Esophagus squamous epithelium (tissue), 5 donors: ENCODE measurements at places on chromosomes 6 and 20. TPM values are rescaled to one million over a fixed set of nuclear protein-coding genes. Genes with fewer than 3 reads are reported as not detected.

DNA sequence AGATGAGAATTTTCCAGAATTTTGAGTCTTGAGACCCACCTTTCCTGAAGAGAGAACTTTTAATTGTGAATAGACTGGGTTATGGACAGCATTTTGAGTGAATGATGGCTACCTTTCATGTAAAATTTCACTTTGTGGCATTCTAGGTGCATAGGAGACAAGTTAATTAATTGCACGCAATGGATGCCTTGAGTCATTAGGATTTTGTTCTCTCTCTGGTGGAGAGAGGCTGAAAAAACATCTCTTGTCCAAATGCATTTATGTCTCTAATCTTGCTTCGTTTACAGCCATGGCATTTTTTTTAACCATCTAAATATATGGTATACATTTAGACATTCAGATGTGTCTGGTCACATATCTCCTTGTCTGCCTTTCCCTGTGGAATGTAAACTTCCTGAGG is 3.1 kb downstream of the RHAG start:
- DNase-seq: no peak

DNA sequence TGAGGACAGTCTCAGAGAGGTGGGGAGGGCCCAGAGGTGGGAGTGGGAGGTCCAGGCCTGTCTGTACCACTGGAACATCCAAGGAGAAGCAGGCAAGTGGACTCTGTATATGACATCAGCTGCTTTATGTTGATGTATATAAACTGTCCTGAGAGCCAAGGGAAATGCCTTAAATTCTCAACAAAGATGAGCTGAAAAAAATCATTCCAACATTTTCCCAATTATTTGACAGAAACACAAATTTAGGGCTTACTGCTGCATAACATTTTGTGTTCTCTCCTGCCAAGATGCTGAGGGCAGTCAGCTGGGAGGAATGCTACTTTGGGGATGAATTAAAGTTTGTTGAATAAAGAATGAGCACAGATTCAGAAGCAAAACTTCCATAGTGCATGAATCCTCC is 52.8 kb downstream of the FOXC1 start:
- DNase-seq: no peak

GRCh38 chr6:136922685-136923006 is 545 bp downstream of the SLC35D3 start:
- no peak for DNase-seq

DNA sequence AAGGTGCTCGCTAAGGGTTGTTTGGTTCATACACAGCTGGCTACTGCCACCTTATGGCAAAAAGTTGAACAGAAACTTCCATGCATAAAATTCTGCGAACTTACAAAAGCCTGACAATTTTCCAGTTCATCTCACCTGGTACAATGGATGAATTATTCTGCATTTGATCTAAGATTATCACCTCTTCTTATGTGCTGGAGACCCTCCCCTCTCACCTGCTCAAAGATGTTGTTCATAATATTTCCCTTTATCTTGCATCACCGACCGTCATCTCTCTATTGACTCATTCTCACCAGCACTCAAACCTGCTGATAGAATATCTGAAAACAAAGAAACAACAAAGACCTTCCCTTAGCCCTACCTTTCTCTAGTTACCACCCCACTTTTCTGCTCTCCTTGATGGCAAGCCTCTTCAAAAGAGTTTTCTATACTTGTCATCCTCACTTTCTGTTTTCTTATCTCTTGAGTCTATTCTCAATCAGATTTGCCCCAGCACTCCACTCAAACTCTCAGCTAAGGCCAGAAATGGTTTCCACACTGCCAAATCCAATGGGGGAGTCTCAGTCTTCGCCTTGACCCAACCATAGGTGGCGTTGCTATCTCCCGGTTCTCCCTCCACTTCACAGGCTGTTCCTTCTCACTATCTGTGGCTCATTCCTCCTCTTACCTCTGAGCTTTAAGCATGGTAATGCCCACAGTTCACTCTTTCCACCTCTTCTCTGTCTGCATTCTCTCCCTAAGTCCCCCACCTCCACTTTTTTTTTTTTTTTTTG is 25.8 kb downstream of the SNRNP48 start:
- no peak for DNase-seq

DNA sequence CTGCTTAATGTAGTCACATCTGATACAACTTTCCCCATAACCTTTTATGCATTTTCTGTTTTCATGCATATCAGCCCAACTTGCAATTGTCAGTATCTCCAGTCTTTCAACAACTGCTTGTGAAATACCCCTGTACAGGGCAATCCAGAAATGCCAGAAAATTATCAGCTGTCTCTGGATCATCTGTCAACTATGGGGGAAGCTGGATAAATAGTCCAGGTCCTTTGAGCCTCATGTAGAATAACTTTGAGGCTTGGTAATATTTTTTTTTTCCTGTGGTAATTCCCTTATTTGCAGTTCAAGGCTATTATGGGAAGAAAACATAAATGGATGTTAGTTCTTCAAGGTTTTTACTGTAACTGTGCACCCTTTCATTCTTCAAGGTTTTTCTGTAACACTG is 6.2 kb downstream of the DEFB125 start:
- DNase-seq: no peak

DNA sequence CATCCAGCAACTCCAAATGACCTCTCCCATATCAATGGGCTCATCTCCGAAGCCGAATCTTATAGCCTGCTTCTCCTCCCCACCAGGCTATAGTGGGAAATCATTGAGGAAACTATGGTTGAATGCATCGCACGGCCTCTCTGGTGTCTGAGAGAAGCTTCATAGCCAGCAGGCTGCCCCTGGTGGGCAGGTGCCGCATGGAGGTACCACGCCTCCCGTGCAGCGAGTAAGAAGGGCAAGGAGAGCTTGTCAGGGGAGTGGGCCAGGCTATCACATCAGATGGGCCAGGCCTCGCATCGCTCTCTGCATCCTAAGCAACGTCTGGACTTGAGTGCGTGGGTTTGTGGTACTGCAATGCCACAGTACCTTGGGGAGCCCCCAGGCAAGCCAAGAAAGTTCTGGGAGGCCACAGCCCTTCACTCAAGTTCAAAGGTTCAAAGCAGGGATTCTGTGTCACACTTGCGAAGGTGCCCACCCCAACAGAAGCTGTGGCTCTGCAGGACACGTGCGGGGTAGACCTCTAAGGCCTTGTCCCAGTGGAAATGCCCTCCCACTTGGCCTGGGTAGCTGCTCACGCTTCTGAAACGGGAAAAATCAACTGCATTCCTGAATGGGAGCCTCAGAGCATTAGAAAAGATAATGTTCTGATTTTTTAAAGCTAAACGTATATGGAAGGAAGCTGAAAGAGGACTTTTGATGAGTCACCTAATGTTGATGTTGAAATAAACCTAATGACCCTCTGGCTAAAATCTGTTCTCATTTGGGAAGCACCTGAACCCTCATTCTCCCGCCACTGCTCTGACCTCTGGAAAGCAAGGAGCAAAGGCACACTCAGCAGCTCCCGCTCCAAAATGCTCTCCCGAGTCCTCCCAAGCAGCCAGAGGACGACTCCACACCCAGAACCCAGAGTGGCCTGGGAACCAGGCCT is 8.4 kb upstream of the IRF4 start:
- no peak for DNase-seq

GRCh38 chr6:78693835-78694234 is 173.5 kb upstream of the IRAK1BP1 start:
- DNase-seq: no peak

The LHFPL5 gene
- not detected for total RNA-seq

The ID1 gene
- total RNA-seq: 439 TPM

The NRSN1 gene
- total RNA-seq: not detected
